Hematopoietic multipotent progenitor cell treated with erythropoietin and hydrocortisone succinate and interleukin-3 and kit ligand, for 17 days (in vitro differentiated cells): ENCODE measurements at places on chromosomes 7 and 10.

DNA sequence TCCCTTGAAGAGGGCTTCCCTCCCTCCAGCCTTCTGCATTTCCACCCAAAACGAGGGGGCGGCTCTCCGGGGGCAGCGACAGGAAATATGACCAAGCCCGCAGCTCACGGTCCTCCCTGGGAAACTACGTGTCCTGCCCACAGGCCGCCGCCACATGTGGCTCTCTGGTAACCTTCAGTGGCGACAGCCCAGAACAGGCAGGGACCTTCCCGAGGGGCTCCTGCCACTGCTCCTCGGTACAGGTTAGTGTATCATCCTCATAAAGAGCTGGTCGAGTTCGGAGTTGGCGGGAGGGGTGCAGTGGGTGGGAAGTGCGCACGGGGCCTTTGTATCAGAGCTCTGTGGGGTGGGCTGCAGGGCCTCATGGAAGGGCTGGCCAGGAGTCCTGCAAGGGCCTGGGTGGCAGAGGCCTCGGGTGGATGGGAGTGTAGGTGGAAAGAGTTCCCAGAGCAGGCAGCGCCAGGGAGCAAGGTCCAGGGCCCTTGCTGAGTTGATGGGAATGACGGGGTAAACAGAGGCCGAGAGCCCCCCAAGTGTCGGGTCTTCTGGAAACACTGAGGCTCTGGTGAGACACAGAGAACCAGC is 66.0 kb downstream of the TCERG1L start:
- no peak for DNase-seq

GRCh38 chr10:100303724-100304319 is 17.3 kb upstream of the BLOC1S2 start:
- DNase-seq, result peak; percentile 28

DNA sequence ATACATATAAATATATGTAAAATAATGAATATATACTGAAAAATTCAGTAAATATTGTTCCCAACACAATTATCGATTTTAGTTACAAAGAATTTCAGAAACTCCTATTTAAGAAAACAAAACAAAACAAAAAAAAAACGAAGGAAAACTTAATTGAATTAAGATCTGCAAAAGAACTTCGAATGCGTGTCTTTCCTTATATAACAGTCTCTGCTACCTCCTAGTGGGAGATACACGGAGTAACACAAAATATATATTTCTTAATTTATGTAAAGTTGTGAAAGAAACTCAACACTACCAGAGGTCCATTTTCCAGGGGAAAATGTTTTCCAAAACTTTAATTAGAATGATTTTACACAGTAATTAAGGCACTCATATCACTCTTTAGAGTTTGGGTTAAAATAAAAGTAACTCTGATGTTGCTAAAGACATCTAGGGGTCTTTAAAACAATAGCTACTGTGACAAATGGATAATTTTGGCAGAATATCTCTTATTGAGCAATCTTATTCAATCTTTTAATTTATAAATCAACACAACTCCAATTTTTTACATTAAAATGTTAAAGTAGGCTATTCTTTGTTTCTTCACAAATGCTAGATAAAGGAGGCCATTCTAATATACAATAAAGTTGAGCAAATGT is 41.6 kb downstream of the NEBL start:
- DNase-seq, result no peak

GRCh38 chr10:84336406-84337090 is 8.2 kb downstream of the CCSER2 start:
- DNase-seq, result no peak

DNA sequence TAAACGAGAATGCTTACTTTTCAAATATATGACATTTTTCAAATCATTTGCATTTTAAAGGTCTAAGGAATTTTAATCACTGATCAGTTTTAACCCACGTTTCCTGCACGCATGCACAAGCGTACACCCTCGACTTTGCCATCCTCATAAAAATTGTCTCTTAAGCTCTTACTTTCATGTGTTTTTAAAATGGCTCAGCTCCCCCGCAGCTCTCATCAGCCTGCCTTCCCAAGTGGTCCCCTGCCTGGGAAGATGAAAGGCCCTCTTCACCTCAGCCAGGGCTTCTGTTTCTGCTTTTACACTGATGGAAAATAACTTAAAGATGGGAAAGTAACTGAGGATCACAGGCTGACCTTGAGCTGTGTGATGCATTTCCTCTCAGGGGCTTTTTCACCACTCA is 131.6 kb upstream of the LSM8 start:
- no peak for DNase-seq

DNA sequence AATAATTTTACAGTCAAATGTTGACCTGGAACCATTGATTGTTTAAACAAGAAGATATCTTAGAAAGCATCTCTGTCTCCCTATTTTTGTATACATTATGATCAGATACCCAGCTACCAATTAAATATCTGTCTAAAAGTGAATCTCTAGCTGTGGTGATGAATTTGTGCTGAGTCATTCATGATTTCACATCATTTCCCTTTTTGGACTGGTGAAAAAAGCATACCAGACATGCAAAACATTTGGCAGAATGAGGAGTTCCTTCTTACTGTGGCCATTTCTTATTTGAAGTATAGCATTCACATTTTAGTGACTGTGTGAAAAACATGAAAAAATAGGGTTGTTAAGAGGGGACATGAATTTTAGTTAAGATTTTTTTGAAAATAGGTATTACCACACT is 98.0 kb upstream of the GATA3 start:
- peak; percentile 41 for DNase-seq

DNA sequence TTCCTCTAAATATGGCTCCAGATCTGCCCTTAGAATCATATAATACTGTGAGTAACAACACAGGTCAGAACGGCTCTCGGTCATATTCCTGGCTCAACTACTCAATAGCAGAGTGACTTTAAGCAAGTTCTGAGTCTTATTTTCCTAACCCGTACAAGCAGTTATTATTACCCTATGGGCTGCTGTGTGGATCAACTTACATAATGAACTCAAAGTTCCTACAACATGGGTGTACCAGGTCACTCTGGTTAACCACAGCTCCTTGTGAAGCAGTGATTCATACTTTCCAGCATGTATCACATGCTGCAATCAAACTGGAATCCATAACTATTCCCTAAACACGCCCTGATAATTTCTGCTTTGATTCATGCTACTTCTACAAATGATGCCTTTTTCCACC is 107.3 kb downstream of the LRRN3 start:
- DNase-seq, result no peak

- DNase-seq, result no peak
These were observed 30.6 kb downstream of the PALD1 start for GRCh38 chr10:70508912-70509756.

- no peak for DNase-seq
These were observed 182.2 kb downstream of the HTR7 start for GRCh38 chr10:90675621-90676020.

- no peak for DNase-seq
These were observed 2.4 kb downstream of the ZNF3 start for GRCh38 chr7:100079024-100079560.

DNA sequence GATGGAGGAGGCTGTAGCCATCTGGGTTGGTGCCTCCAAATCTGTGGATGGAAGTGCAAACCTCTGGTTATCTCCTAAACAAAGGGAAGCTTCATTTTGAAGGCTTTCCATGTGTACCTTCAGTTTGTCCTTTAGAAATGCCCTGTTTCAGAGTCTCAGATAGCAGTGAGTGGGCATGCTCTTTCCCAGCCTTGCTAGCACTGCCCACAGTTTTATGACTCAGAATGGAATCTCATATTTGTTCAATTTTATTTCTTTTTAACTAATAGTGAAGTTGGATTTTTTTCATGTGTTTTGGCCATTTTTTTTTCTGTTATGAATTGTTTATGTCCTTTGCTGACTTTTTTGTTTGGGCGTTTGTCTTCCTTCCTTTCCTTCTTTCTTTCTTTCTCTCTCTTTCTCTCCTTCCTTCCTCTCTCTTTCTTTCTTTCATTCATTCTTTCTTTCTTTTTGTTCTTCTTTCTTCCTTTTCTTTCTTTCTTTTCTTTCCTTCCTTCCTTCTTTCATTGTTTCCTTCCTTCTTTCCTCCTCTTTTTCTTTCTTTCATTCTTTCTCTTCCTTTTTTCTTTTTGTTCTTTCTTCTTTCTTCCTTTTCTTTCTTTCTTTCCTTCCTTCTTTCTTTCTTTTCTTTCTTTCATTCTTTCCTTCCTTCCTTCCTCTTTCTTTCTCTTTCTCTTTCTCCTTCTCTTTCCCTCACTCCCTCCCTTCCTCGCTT is 25.6 kb downstream of the PRF1 start:
- DNase-seq, result no peak

GRCh38 chr7:45421806-45422205 is 152.4 kb upstream of the ADCY1 start:
- no peak for DNase-seq

DNA sequence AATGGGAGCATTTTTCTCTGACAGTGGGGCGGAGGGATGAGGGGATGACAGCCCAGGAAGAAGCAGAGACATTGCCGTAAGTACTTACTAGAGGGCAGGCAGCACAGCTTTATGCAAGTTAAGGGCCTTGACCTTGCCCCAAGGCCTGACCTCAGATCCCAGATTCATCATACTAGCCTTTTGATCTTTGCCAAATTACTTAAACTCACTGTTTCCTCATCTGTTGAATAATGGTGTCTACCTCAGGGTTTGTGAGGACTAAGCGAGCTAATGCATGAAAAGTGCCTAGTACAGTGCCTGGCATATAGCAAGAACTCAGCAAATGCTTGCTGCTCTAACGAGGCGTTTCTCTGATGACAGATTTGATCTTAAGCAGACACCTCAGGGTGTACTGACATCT is 3.5 kb upstream of the SEMA4G start:
- no peak for DNase-seq

GRCh38 chr10:13614530-13615332 is 28.0 kb downstream of the PRPF18 start:
- no peak for DNase-seq

GRCh38 chr10:29857843-29858701 is 201.3 kb downstream of the JCAD start:
- DNase-seq, result no peak

GRCh38 chr7:138186951-138187351 is 110.7 kb downstream of the AKR1D1 start:
- no peak for DNase-seq

DNA sequence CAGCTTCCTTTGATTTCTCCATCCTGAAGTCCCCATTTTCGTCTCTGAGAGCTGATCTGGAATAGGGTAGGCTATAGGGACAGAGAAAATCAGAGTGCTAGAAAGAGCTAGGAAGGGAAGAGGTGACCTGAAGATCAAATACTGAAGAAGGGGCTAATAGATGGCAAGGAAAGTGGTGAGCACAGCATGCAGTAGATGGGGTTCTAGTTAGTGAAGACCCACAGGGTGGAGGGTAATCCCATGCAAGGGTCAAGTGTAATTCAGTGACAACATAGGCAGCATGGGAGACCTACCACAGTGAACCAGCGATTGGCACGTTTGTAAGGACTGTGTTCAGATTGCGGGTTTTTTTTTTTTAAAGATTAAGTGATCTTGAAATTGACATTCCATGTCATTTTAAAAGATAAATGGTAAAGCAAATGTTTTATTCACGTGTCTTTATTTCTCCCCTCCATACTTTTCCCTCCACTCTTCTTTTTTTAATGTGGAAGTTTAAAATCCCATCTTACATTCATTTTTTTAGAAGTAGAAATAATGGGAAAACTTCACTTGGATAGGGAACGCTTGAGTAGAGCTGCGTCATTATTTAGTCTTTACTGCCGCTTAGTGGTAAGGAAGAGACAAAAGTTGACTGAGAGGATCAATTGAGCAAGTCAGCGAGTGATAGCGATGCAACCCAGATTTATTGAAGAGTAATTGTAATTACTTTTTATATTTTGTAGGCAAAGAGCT is 21.0 kb upstream of the ABI1 start:
- DNase-seq, result peak; percentile 74

DNA sequence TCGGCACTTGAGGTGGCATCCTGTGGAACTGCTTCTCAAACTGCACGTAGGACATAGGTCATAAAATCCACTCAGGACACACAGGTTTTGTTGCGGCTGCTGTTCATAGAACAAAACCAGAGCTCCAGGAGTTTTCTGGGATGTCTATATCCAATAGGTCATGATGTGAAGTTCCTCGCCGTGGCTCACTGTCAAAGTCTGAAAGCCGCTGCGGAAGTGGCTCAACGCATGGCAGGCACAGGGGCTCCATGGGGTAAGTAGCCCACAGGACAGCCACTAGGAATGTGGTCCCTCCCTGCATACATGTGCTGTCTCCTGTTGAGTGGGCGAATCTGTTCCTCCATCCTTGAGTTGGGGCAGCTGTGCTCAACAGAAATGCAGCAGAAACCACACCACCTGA is 72.2 kb downstream of the PRKAG2 start:
- no peak for DNase-seq

DNA sequence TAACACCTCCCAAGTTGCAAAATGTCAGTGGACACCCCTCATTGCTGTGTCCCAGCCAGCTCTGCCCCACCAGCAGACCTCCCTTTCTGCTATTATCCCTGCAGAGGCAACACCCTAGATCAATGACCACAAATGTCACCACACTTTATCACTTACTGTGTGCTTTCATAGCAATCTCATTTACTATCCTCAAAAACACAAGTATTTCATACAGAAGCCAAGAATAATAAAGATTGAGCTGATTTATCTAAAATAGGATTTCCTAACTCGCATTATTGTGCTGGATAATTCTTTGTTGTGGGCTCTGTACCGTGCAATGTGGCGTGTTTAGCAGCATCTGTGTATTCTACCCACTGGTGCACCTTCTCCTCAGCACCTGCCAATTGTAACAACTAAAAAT is 13.2 kb upstream of the ABCB5 start:
- no peak for DNase-seq

- DNase-seq, result peak; percentile 36
These were observed 1002.9 kb upstream of the KCND2 start for GRCh38 chr7:119270045-119270464.

DNA sequence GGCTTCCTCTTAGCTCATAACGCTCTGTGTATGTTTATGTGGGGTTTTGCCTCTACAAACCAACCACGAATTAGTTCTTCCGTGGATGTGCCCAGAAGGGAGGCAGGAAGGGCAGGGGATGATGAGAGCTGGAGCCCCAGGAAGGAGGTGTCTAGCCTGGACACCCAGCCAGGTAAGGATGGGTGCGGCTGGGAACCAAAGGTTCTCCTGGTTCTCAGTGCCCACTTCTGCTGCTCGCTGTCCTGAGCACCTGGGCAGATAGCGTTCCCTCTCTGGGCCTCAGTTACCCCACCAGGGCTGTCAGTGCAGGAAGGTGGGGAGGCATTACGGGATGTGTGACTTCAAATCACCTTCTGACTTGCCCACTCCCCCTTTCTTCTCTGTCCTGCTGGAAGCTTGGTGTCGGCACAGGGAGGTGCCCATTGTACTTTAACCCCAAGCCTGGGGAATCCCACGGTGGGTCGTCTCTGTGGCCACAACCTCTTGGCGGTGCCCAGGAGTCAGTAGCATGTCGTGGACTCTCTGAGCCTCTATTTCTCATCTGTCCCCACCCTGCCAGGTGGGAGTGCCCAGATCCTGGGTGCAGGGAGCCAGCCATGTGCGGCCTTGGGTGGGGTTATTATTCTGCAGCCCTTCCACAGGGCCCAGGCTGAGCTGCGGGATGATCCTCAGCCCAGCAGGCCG is 18.7 kb upstream of the PCBD1 start:
- DNase-seq, result no peak

DNA sequence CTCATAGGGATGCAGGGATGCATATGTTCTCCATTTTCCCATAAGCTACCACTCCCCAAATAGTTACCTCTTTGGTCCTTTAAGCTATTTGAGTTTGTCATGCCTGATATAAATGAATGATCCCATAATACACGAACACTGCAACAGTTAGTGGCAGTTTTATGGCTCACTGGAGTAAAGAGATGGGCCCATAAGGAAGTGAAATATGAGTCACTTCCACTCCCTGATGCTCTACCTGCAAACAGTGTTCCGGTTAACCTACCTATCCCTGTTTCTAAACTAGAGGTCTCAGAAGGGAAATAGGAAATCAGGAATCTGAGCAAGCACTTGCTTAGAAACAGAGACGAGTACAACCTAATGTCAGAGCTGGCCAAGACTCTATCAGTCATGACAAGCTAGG is 71.7 kb downstream of the CALD1 start:
- no peak for DNase-seq
